ENCODE measurements at places on chromosomes 4 and X. TPM values are rescaled to one million over a fixed set of nuclear protein-coding genes. Genes with fewer than 3 reads are reported as not detected.

DNA sequence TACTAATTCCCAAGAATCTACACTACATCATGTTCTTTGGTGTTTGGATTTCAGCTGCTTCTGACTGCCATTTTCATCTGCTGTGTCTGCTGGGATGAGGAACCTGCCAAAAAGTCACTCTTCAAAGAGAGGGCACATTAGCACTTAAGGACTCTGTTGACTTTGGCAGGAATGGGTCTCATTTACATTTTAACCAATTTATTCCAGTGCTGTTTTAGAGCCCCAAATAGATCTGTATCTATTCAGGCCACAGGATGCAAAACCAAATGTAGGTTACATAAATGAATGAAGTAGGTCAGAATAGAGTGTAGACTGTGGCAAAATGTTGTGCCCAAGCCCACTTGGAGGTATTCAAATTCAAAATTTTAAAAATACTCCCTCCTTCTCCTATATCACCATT lies 14.4 kb downstream of the TXK start:
- no peak for DNase-seq

- DNase-seq, result no peak
Measured at GRCh38 chrX:106300656-106301055, 132.6 kb downstream of the PWWP3B start.

DNA sequence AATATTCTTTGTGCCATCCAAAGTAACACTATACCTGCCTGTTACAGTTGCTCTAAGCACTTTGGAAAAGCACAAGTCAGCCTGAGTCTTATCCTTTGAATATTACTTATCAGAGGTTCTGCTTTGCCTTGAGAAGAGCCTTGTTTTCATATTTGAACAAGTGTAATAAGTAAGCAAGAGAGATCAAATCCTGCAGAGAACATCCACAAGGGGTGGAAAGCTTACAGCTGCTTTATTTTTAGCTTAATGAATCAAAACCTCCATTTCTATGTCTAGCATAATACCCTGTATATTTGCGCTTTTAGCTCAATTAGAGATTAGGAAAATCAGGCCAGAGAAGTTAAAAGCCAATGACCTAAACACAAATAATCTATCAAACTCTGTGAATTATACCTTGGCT lies 139.8 kb downstream of the CDS1 start:
- no peak for DNase-seq

- DNase-seq, result no peak
Measured at GRCh38 chr4:138697851-138698250, 317.7 kb upstream of the NOCT start.

CD38 gene
- 0.05 TPM for polyA plus RNA-seq

- no peak for DNase-seq
Measured at GRCh38 chr4:38034986-38035882, 75.0 kb downstream of the PTTG2 start.

- no peak for DNase-seq
Measured at GRCh38 chr4:183374950-183375555, 52.8 kb upstream of the CLDN24 start.
